Activated CD4-positive, alpha-beta T cell treated with anti-CD3 and anti-CD28 coated beads, Interleukin-2, amount 50 U/mL, for 1 hour (primary cell): ENCODE measurements at places on chromosomes 16 and 17.
A peak's percentile ranks its signal among the peaks of the same experiment; 100 is the strongest.

- DNase-seq = no peak
Measured at GRCh38 chr16:724188-725040, 1.8 kb downstream of the CCDC78 start.

GRCh38 chr17:35073991-35074627 is 10.6 kb upstream of the RFFL start:
- DNase-seq = no peak

DNA sequence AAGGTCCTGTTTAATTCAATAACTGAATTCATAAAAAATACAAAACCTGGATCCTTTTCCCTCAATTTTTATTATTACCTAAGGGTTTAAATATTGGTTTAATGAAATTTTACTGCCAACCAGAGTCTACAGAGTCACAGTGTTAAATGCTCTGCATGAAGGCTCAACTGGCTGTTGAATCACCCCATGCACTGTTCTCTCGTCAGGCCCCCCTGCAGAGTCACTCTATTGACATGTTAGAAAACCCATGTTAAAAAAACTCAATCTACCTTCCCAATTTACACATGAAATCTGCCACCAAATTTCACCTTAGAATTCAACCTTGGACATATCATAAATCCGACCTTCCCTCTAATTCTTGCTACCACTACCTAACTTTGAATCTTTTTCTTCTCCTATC is 43.3 kb upstream of the ULK2 start:
- no peak for DNase-seq

DNA sequence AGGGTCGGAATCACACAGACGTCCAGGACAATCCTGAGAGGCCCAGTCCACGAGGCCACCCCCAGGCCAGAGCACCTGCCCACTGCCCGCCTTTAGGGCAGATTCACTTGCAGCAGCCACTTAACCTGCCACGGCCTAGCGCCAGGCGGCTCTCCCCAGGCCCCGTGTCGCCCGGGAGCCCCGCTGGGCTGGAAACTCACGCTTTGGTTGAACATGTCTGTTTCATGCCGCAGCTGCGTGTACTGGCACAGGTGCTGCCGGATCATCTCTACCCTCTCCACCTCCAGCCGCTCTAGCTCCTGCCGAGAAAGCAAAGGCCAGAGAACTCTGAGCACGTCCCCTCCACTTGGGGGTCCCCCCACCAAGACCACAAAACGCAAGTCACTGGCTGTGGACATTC is 12.7 kb upstream of the RCVRN start:
- no peak for DNase-seq

DNA sequence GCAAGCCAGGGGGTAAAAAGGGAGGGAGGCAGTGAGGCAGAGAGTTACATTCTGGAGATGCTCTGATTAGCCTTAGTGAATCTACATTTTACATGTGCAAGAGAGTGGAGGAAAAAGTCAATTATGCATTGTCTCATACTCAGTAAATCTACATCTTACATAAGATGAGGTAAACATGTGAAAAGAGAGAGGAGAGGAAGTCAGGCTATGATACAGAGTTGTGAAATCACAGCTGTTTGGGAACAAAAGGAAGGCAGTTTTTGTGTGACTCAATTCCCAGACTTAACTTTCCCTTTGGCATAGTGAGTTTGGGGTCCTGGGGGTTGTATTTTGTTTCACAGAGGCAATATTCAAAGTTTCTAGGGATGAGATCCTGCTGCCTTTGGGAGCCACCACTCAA is 67.8 kb downstream of the GP2 start:
- no peak for DNase-seq

DNA sequence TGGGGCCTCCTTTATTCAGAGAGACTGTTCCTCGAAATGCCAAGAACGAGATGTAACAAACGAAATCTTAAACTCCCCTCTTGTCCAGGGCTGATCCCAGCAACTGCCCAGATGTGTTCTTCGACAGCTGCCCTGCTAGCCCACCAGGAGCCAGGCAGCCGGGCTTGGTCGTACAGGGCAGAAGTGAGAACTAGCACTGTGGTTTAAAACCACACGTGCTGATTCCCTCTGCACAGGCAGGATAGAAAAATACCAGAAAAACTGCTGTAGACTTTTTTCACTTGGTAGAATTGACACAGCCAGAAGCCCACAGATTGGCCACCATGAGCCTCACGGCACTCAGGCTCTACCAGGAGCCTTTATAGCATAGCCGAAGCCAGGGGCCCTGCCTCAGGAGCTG is 33.1 kb downstream of the PLD6 start:
- no peak for DNase-seq

DNA sequence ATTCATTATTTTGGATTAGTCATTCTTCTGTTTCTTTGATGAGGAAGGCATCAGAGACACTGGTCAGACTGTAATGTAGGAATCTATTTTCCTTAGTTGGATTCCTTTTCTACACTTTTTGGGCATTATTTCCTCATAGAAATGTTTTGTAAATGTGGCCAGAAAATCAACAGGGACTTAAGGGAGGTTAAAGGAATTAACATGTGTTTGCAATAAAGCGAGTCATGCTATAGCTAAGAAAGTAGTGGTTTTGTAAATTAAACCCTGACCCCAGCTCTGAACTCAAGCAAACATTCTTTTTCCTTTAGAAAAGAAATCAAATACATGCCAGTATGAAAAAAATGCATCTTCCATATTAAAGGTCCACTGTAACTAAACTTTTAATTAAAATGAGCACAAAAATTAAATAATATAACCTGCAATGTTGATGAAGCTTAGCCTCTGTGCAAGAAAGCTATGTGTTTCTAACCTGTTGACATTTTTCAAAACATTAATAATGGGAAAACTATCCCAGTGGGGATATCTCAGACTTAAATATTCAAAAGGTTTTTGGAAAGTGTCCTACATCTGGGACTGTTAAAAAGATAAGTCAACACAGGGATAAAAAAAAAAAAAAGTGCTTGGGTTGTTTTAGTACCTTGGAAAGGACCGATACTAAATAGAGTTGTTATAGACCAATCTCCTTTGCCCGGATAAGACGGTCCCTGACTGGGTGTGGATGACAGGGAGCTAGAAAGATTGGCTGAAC is 428.0 kb downstream of the CA10 start:
- no peak for DNase-seq

- DNase-seq = no peak
Measured at GRCh38 chr17:32719689-32720088, 157.2 kb downstream of the MYO1D start.

GRCh38 chr16:88343271-88343791 is 39.4 kb upstream of the ZNF469 start:
- no peak for DNase-seq

DNA sequence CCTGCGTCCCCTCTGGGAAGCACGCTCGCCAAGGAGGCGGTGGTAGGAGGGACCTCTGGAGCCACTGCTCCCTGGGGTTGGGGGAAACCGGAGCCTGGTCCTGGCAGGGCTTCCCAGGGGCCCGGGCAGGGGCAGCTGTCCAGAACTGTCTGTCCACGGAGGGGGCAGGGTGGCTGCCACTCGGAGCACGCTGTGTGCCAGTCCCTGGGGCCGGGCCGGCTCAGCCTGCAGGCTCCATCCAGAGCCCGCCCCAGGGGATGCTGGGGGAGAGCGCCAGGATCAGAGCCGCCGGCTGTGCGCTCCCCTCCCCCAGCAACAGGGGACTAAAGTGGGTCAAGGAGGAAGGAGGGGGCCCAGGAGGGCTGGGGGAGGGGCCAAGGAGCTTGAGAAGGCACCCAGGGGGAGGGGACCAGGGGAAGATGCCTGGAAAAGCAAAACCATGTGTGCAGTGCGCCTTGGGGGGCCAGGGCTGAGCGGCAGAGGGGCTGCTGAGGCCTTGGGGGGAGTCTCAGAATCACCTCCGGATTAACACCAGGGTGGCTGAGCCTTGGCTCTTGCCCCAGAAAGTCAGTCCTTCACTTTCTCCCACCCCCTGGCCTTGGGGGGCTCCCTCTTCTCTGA is 21.3 kb downstream of the ZNF423 start:
- no peak for DNase-seq

DNA sequence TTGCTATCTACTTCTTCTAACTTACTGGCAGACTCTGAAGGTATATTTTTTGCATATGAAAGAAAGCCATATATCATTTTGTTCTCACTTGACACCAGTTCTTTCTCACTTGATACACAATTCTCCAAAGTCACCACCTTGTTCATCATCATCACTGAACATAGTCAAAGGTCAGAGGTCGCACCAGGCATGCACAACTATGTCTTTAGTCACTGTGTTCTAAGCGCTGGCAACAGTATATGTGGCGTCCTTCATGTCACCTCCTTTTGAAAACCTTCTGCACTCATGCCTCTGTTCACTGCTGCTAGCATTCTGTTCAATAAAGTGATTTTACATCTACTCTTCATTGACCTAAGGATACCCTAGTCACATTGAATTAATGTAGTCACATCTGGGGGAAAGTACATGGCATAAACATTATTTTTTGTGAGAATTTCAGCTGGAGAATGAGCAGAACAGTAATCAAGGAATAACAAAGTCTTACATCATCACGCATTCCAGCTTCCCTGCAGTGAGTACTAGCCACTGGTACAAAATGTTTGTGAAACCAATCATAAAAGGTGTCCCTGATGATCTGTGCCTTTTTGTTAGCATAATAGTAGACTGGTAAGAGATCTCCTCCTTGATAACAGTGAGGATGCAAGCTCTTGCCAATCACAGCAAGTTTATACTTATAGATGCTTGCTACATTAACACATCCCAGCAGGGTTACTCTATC is 20.5 kb upstream of the TBX4 start:
- no peak for DNase-seq

- DNase-seq = peak; percentile 56
Measured at GRCh38 chr17:49968405-49969133, 421 bp upstream of the DLX4 start.

- no peak for DNase-seq
Measured at GRCh38 chr17:27762527-27763305, 37.6 kb downstream of the NOS2 start.

GRCh38 chr17:66313995-66314659 is 11.7 kb downstream of the PRKCA start:
- no peak for DNase-seq

GRCh38 chr17:57466017-57466471 is 209.7 kb downstream of the MSI2 start:
- no peak for DNase-seq

GRCh38 chr16:77383606-77384187 is 51.1 kb downstream of the ADAMTS18 start:
- DNase-seq = no peak

GRCh38 chr17:65261682-65262636 is 124.8 kb downstream of the RGS9 start:
- DNase-seq = no peak

DNA sequence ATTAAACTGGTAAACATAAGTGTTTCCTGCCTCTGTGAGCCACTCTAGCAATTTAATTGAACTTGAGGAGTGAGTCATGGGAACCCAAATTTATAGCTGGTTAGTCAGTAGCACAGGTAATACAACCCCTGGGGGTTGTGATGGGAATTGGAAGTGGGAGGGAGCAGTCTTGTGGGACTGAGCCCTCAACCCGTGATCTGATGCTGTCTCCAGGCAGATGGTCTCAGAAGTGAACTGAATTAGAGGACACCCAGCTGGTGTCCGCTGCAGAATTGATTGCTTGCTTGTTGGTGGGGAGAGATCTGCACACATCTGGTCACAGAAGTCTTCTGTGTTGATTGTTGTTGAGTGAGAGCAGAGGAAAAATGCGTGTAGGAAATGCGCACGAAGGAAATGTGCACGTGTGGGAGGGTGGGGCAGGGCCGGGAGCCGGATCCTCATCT is 7.7 kb upstream of the ST6GALNAC2 start:
- DNase-seq = no peak

- no peak for DNase-seq
Measured at GRCh38 chr17:6752068-6752909, 3.6 kb upstream of the XAF1 start.

DNA sequence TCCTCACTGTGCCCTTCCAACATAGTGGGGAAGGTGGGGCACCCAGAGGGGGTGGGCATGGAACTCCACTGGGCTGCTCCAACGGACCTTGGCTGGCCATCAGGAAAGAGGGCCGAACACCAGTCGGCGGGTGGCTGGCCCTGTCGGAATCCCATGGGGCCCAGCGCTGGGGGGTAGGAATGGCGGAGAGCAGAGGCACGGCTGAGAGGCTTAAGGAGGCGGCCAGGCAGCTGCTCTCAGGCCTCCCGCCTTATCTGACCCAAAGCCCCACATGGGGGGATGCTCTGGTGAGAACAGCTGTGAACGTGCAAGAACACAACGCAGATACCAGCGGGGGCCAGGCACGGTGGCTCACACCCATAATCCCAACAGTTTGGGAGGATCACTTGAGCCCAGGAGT is 4.4 kb upstream of the MYO1C start:
- no peak for DNase-seq

DNA sequence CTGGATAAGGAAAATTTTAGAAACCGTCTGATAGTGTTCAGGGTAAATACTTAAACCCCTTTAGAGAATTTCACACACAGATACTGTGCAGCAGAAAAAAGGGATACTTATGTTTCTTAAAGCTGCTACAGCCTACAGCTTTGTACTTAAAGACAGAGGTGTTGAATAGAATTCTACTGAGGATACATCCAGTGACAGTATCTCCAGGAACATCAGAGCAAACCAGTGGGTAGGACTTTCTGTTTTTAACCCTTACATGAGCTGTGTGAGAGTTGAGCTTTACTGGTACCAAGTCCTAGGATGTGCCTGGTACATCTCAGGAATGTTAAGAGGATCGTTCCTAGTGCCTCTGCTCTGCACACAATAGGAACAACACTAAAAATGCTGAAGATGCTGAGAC is 191.5 kb downstream of the FTO start:
- DNase-seq = no peak

DNA sequence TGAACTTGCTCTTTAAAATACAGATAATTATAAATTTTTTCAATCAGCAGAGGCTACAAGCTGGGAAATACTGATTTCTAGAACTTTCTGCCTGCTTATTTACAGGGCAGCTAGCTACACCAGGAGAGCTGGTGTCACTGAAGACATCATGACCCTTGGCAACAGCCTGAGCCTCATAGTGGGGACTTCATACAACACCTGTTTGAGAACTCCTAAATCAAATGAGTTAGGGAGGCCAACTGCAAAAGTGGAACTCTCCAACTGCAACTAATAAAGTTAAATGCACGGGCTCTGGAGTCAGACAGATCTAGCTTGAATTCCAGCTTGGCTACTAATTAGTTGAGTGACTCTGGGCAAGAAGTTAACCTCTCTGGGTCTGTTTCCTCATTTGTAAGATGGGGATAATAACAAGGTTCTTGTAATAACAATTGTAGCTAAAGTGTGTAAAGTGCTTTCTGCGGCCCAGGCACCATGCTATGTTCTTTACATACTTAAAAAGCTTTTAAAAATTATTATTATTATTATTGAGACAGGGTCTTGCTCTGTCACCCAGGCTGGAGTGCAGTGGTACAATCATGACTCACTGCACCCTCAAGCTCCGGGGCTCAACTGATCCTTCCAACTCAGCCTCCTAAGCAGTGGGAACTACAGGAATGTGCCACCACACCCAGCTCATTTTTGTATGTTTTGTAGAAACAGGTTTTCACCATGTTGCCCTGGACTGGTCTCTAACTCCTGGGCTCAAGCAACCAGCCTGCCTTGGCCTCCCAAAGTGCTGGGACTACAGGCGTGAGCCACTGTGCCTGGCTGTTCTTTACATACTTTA is 33.4 kb downstream of the VAC14 start:
- no peak for DNase-seq

GRCh38 chr17:81561494-81561885 is 9.3 kb upstream of the FAAP100 start:
- no peak for DNase-seq
